GM13977 (cell line): ENCODE measurements at places on chromosomes 12 and 14.

GRCh38 chr12:114952573-114953271 is 268.7 kb upstream of the TBX3 start:
- DNase-seq: no peak

DNA sequence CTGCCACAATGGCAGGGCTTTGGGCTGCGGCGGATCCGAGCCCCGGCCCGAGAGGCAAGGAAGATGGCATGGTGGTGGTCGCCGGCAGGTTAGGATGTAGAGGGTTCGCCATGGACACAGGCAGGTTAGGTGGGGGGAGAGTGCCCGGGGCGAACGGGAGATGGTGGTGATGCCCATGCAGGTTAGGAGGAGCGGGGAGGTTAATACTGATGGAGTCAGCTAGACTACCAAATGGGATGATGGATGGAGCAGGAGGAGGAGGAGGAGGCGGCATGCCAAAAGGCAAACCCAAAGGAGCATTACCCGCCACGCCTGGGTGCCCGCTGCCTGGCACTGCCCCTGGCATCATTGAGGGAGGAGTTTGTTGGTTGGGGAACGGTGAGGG is 6.2 kb downstream of the MYL6 start:
- no peak for DNase-seq

- DNase-seq: no peak
These were observed 19.9 kb downstream of the EIF2B2 start for GRCh38 chr14:75022655-75023054.

- DNase-seq: no peak
These were observed 236.4 kb downstream of the FLRT2 start for GRCh38 chr14:85766295-85766694.

- no peak for DNase-seq
These were observed 299.6 kb upstream of the DCN start for GRCh38 chr12:91482231-91482630.

GRCh38 chr14:101466456-101467180 is 94.7 kb upstream of the DIO3 start:
- no peak for DNase-seq

- no peak for DNase-seq
These were observed 22.6 kb downstream of the LRCOL1 start for GRCh38 chr12:132587781-132588180.
